Urothelium cell line (cell line): ENCODE measurements at places on chromosomes 16 and 17.

DNA sequence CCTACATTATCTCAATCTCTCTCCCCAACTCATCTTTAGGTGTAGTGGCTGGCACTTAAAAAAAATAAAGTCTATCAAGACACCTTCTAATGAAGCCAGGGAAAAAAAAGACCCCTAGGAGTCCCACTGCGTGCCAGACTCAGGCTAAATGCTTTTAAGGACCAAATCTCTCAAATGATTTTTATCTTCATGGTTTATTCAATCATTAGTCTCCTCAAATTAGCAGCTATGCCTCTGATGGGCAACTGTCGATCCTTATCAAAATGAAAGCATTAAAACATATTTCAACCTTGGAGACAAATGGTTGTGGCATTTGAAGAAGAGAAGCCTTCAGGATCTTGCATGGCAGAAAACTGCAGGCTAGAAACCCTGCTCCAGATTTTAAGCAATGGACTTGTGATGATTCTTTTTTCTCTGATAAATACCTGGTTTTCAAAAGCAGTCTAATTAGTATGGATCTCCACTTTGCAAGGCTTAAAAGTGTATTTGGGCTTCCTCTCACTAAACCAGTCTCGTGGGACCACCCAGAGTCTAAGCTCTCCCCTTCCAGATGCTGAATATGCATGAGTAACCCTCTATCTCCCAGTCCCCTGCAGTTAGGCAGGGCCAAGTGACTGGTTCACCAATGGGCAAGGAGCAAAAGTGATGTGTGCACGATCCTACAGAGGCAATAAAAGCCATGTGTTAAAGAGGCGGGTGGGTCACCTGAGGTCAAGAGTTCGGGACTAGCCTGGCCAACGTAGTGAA, 14.9 kb downstream of the ITPRIPL2 start:
- no peak for DNase-seq

- DNase-seq: no peak
These were observed 84.9 kb upstream of the MED13 start for GRCh38 chr17:62149961-62150360.

DNA sequence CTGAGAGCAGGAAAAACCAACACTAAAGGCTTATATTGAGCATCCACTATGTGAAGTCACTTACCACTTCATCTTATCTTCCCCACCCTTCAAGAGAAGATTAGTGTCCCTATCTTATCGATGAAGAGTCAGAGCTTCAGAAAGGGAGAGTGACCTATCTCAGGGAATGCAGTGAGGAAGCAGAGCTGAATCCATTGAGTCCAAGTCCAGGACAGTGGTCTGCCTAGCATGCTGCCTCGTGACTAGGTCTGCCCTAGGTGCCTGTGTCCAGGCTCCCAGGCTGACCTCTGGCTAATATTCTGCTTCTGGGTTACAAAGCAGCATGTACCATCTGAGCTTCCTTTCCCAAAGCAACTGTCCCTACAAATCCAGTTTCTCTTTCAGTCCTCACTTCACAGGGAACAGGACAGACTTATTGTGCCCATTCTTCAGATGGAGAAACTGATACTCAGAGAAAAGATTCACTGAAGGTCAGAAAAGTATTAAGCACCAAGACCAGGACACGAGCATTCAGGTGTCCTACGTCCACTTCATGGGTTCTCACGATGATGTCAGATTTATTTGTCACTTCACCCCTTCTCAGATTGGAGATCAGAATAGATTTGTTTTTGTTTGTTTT, 13.3 kb upstream of the FZD2 start:
- no peak for DNase-seq

DNA sequence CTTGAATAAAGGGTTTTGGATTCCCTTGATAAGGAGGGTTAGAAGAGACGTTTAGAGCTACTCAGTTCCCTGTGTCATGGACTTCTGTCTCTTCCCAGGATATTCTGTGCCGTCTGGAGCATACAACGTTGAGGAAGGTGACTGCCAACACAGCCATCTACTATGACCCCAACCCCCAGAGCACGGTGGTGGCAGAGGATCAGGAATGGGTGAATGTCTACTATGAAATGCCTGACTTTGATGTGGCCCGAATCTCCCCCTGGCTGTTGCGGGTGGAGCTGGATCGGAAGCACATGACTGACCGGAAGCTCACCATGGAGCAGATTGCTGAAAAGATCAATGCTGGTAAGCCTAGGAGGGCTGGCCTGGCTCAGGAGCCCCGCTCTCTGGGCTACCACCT, 24.7 kb downstream of the POLR2A start:
- DNase-seq: no peak

DNA sequence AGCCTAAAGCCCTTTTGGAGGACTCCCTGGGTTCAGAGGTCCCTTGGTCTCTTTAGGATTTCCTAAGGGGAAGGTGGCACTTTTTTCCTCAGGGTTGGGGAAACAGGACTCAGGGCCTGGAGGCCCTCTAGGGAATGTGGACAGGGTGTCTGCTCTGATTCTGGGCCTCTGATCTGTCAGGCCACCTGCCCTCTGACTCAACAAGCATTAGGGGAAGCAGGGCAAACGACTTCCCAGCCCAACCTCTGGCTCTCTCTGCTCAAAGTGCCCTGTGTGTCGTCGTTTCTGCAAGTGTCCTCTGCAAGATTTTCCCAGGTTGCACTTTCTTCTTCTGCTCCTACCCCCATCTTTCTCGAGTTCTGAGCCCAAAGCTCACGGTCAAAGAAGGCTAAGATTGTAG, 6.6 kb upstream of the IGFBP4 start:
- DNase-seq: no peak

DNA sequence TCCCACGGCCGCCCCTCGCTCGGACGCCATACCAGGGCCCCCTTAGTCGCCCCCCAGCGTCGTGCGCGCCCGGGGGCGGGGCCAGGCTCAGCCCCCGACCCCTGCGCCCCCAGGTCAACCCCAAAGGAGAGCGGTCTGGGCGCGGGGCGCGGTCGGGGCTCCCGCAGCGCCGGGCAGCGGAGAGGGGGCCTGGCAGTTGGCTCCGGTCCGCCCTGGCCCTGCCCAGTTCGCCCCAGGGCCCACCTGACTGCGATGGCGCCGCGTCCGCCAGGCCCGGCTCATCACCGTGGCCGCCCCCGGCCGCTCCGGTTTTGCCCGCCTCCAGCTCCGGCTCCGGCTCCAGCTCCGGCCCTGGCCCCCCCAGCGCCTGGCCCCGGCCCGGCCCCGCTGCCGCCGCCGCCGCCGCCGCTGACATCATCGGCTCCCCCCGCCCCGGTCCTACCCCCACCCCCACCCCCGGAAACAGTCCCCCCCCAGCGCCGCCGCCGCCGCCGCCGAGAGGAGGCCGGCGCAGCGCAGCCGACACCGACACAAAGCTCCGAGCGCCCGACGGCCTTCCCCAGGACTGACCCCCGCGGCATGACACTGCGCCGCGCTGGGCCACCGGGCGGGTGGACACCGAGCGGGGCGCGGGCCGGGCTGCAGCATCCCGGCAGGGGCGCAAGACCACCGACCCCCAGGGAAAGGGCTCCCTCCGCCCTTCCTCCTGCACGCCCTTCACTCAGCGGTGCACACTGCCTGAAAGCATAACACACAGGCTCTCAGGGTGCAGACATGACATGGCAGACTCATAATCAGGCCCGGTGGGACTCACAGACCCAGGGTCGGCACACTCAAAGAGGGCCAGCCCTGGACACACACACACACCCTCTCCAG, at the start of gene ZBTB4:
ZBTB4 (minus strand) TSS at position 419 of the 876 bp plus-strand sequence. CDS start 12,830 bp downstream, outside the sequence.
- peak; percentile 54 for DNase-seq

DNA sequence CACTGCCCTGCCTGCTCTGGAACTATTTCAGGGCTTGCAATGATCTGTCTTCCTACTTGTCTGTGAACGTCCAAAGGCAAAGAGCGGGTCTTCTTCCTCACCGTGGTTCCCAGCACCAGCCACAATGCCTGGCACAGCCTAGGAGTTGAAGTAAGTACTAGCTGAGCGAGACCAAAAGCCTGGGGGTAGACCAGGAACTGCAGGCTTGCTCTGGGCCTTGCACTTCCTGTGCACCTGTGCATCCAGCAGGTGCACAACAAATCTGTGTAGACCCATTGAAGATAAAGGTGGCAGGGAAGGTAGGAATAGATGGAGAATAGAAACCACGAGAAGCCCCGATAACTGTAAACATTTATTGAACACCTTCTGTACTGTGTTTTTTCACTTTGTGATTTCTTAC, 4.6 kb downstream of the FAM171A2 start:
- DNase-seq: no peak

DNA sequence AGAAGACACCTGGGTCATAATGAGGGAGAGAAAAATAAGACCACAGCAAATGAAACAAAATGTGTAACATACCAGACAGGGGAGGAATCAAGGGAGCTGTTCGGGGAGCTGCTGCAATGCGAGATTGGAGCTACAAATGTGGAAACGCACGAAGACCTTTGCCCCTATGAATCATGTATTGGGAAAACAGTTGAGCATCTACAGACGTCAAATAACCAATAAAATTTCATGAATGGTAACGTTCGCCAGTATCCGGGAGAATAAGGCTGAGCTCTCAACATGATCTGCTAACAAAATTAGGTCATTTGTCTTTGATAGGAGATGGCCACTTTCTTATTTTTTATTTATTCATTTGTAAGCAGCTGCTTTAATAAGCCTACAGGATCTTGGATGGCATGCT, 486.2 kb upstream of the RBFOX1 start:
- no peak for DNase-seq

DNA sequence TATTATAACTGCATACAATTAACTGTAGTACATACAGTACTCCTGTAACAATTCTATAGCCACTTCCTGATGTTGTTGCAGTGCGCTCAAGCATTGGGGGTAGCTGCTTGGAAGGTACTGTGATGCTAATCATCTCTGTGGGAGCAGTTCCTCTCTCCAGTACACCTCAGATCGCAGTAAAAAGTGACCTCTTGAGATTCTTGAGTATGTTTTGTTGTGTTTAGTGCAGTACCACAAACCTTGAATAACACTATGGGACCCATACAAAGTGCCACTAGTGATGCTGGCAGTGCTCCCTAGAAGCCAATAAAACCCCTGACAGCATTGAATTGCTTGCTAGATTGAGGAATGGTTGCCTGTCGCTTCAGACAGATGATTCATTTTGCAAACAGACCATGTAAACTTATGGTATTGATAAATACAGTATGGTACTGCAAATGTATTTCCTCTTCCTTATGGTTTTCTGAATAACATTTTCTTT, 193.0 kb downstream of the SPECC1 start:
- DNase-seq: no peak
